ENCODE measurements at places on chromosomes 3 and 15.

GRCh38 chr15:69885173-69885955 lies 212.4 kb downstream of the TLE3 start:
- no peak for DNase-seq

GRCh38 chr3:136750897-136751315 lies 1.3 kb downstream of the STAG1 start:
- DNase-seq: no peak

DNA sequence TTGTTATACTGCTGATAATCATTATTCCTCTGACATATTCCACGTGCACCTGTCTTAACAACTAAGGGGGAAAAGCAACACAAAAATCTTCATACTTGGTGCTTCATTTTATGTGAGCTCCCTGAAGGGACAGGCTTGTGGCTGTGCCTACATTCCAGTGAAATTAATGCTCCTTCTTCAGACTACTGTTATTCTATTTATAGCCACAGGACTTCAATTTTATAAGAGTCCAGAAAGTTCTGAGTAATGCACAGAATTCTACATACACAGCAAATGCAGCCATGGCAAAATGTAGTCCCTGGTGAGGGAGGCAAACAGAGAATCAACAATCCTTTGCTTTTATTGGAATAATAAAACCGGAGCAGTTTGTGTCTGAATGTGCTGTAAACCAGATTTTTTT lies 417.1 kb downstream of the RBMS3 start:
- DNase-seq: no peak

DNA sequence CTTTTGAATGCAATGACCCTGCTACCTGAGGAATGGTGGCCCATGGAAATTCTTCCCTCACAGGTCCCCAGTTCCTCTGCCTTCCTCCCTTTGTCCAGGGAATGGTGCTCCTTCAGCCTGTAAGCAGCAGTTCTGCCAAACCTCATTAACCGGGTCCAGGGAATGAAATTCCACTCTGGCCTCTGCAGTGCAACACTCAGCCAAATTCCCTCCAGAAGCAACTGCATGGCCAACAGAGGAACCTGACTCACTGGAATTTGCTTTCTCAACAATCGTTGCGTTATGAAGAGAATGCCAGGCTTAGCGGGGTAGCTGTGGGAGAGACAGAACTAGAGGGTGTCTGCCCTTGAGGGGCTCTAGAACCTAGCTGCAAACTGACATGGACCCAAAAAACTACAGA lies 449.4 kb upstream of the PROK2 start:
- no peak for DNase-seq

GRCh38 chr3:53049987-53050386 lies 4.1 kb upstream of the SFMBT1 start:
- DNase-seq: no peak

DNA sequence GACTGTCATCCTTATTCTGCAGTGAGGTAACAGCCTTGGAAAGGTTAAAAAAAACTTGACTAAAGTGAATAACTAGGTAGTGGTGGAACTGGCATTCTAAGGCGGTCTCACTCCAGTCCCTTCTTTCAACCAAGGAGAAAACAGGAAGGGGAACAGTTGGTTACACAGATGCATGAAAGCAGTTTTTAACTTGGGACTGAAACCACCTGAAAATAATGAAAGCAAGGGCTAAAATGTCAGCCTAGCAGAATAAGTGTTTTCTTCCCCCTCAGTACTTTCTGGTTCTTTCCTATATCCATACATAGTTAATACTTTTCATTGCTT lies 748 bp upstream of the AVEN start:
- no peak for DNase-seq

Measured in central memory CD8-positive, alpha-beta T cell (primary cell).